ENCODE measurements at places on chromosomes 11 and 22. TPM values are rescaled to one million over a fixed set of nuclear protein-coding genes. Genes with fewer than 3 reads are reported as not detected.

The TRIM49D2 gene
- total RNA-seq = not detected

The DDIAS gene
- total RNA-seq = 13.3 TPM

The MRPL16 gene
- total RNA-seq = 67.8 TPM

The TRPM5 gene
- total RNA-seq = not detected

The OR5B21 gene
- not detected for total RNA-seq

All from A549 treated with GW870086 at 1 μM for 4 hours (cell line).